ENCODE measurements at places on chromosomes 12 and 14.
A peak's percentile ranks its signal among the peaks of the same experiment; 100 is the strongest.

DNA sequence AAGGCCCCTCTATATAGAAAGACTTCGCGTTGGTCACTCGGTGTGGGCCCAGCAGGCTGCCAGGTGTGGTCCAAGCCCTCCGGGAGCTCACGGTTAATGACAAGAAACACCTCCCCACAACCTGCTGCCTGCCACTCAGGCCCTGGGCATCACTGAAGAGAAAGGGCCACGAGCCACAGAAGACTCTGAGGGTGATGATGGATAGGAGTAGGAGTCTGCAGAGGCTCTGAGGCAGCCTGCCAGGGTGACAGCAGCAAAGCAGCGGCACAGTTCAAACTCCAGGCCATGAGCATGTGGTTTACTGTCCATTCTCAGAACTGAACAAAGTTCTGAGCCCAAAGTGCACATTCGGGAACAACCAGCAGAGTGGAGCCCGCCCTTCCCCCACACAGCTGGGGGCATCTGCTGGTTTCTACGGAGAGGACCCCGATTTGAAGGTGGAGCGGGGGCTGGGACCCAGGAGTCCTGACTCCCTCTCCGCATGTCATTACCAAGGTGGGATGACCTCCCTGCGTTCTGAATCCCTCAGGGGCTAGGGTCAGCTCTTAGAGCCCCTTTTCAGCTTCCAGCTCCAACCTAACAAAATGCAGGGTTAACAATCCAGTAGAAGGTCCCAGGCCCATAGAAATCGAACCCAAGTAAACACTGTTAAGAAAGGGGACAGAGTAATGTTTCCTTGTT lies 65.8 kb downstream of the VWF start:
- no peak for DNase-seq

GRCh38 chr14:35140718-35141581 lies 18.6 kb downstream of the PRORP start:
- no peak for DNase-seq

DNA sequence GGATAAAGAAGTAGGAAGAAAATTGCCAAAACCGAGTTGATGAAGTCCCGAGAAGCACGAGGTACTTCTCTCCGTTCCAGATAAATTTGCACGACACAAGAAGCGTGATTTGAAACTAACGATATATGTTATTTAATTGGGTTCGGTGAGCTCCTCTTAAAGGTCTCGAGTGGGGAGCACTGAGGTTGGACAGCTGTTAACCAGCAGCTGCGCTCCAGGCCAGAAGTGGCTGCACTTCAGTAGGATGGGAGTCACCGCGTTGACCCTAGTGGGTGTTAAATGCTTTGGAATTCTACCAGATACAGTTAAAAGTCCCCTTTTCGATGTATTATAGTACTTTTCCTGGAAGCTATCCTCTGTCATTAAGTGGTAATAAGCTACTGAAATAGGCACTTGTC lies 953 bp upstream of the DCAF5 start:
- DNase-seq = no peak

DNA sequence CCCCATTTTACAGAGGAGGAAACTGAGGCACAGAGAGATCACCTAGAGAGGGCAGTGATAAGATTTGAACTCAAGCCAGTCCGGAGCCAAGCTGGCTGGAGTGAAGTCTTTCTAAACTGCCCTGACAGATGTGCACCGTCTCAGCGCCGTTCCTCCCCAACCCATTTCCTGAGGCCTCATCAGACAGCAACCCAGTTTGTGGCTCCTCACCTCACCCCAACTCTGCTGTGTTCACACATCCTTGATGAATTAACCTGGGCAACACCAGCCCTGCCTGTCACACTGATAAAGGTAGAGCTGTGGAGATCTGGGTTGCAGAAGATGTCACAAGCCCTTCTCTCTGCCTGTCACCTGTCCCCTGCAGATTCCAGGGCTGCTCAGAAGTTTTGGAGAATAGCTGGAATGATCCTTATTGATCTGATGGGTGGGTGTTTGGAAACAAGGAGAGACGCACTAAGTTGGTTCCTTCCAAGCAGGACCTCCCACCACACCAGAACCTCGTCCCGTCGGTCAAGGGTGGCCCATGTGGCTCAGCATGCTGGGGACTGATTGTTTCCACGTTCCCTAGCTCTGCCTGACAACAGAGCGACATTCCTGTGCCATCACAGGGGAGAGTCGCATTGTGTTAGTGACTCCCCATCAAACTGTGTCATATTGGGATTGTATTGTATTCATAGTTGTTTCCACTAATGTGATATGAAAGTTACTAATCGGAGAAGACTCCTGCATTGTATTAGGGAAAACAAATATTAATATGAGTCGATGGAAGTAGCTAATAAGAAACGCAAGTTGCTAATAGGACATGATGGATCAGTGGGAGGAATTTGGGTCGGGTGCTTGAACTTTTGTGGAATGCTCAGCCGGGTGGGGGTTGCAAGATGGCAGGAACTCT lies 200.6 kb downstream of the PHETA1 start:
- DNase-seq = no peak

- no peak for DNase-seq
Observed at GRCh38 chr14:57346741-57347140, 43.6 kb upstream of the NAA30 start.

GRCh38 chr12:132310181-132311040 lies 19.0 kb downstream of the GALNT9 start:
- DNase-seq = no peak

GRCh38 chr12:107441665-107442300 lies 243.8 kb upstream of the PWP1 start:
- no peak for DNase-seq

- DNase-seq = no peak
Observed at GRCh38 chr14:44444454-44444853, 62.6 kb downstream of the FSCB start.

- DNase-seq = no peak
Observed at GRCh38 chr12:68240079-68240478, 13.3 kb downstream of the IL22 start.

DNA sequence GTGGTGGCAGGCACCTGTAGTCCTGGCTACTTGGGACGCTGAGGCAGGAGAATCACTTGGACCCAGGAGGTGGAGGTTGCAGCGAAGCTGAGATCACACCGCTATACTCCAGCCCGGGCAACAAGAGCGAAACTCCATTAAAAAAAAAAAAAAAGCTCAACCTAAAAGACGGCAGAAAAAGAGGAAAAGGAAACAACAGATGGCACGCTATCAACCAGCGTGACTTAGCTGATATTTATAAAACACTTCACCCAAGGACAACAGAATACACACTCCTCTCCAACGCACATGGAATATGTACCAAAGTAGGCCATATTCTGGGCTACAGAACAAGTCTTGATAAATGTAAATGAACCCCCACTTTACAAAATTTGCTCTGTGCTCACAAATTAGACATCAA lies 34.0 kb upstream of the CLMN start:
- DNase-seq = no peak

DNA sequence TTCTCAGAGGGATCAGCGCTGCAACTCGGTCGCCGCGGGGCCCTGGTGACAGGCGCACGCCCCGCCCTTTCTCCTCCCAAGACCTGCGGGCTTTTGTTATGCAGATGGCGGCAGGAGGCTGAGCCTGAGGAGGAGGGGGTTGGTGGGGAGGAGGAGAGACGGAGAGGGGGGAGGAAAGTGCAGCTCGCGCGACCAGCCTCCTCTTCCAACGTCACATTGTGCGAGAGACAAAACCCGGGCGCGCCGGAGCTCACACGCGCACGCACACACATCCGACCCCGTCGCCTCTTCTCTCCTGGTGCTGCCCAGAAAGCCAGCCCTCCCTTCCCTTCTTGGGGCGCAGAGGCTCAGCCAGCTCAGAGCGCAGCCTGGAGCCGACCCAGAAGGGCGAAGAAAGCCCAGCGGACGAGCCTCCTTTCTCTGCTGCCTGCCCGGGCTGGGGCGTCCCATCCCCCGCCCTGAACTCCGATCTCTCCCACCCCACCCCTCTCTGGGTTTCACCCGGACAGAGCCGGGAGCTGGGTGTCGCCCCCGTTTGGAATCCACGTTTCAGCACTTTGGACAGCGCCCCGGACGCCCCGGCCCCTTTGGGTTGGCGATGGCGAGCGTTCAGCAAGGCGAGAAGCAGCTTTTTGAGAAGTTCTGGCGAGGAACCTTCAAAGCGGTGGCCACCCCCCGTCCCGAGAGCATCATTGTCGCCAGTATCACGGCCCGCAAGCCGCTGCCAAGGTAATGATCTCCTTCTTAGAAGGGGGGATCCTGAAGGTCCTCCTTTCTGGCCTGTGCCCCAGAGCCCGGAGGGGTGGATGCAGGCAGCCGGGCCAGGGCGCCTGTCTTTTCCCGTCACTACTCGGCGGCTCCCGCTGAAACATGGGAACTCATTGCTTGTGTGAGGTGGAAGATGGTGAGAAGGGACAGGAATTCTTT lies at the start of gene SRRM4:
Gene SRRM4, plus strand, starts transcription at position 257 of the 927 bp plus-strand sequence. Its CDS starts 342 bp downstream, at position 599.
- peak; percentile 95 for DNase-seq

DNA sequence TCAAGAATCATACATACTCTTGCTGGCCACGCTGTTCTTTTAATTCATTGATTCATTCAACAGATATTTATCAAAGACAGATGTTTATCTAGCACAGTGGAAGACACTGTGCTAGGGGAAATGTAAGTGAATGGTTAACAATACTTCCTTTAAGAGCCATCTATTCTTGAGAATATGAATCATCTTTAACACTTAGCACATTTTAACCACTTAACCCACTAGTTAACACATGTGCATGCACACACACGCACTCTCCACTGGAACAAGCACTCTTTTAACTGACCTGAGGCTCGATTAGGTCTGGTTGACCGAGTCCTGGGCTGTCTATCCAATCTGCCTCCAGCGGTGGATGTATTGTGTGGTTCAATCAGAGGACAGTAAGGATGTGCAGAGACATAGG lies 34.6 kb downstream of the LMNTD1 start:
- DNase-seq = no peak

DNA sequence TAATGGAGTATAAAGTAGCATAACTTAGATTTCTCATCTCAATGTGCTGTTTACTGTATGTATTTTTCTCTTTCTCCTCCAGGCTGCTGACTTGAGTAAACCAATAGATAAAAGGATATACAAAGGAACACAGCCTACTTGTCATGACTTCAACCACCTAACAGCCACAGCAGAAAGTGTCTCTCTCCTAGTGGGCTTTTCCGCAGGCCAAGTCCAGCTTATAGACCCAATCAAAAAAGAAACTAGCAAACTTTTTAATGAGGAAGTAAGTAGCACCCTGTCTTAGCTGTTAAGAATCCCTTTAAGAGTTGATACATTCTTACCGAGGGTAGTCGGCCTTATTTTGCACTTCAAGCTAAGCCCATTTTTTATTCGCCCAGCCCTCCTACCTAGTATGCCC lies 55.2 kb downstream of the WDR20 start:
- no peak for DNase-seq

DNA sequence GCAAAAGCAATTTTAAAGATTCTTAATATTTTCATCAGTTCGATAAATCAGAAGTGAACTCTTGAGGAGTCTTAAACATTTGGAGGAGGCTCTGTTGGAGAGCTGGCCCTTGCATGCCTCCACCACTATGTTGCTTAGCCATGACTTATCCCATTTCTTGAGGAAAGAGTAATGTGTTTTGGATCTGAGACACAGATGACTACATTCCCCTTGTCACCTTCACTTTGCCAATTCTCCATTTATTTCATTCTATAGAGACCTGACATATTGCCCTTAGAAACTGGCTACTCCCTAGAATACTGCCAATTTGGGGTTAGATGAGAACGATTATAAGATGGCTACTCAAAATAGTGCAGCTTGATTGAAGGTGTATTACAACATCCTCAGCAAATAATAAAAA lies 157.4 kb upstream of the TMEM260 start:
- no peak for DNase-seq

- DNase-seq = no peak
Observed at GRCh38 chr12:110249716-110250225, 31.3 kb upstream of the ATP2A2 start.

DNA sequence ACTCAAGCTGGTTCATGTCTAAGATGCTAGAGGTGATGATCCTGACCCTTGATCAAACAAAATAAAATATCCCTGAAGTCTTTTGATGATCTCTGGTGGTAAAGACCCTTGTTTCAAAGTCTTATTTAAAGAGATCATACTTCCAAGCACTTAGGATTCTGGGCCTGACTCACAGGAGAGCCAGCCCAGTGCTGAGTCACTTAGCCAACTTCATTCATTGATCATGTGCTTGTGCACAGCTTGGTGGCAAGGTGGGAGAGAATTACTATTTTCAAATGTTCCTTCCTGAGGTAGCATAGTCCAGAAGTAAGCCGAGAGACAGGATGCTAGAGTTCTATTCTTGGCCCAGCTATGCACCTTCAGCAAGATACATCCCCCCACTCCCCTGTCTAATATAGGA lies 40.6 kb downstream of the SCN8A start:
- no peak for DNase-seq

DNA sequence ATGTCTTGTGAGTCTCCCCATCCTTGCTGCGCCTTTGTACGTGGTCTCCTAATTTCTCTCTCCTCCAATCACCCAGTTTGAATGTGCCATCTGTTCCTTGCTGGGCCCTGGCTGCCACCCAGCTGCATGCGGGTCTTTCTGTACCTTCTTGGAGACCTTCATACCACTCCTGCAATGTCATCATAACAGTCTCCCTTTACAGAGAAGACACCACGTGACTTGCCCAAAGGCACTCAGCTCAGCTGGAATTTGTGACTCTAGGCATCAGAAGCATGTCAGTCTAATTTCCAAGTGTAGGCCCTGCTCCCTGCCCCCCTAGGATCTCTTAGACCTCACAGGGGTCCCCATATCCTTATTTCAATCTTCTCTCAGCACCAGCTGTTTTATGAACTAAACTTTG lies 284.2 kb downstream of the TTC8 start:
- no peak for DNase-seq

- DNase-seq = no peak
Observed at GRCh38 chr14:35196571-35196970, 74.2 kb downstream of the PRORP start.

GRCh38 chr12:57889500-57889989 lies 43.0 kb upstream of the CTDSP2 start:
- DNase-seq = peak; percentile 49

DNA sequence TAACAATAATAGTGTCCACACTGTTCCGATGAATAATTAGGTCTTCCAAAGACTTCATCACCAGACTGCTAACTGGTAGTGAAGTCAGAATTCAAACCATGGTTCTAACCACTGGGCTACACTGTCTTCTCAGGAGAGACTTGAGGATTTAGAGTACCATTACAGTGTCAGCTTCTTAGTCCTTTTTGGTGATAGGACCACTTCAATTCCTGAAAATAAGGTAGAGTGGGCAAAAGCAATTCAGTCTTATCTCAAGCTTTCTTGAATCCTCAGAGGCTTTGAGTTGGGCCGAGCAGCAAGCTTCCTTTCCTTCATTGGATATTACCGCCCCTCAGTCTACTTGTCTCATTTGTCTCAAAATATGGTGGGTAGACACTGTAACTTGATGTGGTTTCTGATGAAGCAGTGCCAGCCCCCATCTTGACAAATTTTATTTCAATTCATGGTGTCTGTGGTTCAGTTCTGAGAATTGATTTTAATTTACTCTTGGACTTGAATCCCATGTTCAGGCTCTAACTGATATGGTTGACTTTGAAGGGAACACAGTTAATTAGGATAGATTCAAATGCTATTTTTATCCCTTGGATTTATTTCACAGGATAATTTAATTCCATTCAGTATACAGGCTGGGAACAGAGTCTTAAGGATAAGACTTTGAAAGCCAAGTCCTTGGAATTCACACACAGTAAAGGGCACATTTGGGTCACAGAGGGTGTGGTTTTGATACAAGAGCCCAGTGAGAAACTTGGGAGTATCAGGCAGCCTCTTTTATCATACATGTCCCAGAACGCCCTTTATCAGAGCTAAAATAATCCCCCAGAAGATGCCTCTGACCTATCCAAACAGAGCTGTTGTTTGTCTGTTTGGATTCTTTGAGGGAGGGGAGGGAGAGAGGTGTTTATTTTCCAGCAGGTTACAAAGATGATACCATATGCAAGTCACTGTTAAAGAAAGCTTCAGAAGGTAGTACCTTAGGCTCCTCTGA lies 167.3 kb downstream of the PRKCH start:
- no peak for DNase-seq

Measured in H9 (cell line).